ENCODE measurements at places on chromosomes 3 and 15. TPM values are rescaled to one million over a fixed set of nuclear protein-coding genes. Genes with fewer than 3 reads are reported as not detected.

Gene DUOXA2
- total RNA-seq, result not detected

Gene DIS3L
- 40.9 TPM for total RNA-seq

DNA sequence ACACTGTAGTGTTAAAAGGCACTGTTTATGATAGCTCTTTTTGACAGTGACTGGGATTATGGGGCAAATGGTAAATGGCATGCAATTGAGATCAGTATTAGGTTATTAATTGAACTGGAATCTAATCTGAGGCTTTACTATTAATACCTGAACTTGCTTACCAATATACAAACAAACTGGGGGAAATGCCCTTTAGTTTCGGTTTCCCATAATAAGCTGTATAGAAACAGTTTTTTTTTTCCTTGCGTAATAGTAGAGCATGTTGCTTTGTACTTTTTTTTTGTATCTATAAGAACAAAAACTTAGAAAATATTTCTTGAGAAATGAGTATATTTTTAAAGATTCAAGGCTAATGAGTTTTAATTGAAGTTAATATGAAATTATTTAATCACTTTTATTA lies 95.0 kb downstream of the FNDC3B start:
- peaks cover 6% of the 10 kb centered on the region for H3K36me3 ChIP-seq
- no peaks in the 10 kb centered on the region for H3K27me3 ChIP-seq
- H3K4me3 ChIP-seq, result no peak overlapping the region

DNA sequence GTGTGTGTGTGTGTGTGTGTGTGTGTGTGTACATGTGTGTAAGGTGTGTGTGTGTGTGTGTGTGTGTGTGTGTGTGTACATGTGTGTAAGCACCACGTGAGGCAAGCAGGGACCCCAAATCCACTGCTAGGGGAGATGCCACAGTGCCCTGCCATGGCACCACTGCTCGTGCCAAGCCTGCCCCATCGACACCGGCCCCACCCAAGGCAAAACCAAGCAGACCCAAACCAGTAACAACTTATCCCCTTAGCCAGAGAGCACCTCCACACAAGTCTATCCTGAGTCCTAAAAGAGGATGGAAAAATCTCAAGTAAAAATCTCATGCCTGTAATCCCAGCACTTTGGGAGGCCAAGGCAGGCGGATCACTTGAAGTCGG lies 45.1 kb downstream of the BDH1 start:
- peaks cover 6% of the 10 kb centered on the region for H3K4me1 ChIP-seq
- H3K4me3 ChIP-seq, result no peak overlapping the region
- H3K36me3 ChIP-seq, result peaks cover 20% of the 10 kb centered on the region
- H3K27me3 ChIP-seq, result no peaks in the 10 kb centered on the region

DNA sequence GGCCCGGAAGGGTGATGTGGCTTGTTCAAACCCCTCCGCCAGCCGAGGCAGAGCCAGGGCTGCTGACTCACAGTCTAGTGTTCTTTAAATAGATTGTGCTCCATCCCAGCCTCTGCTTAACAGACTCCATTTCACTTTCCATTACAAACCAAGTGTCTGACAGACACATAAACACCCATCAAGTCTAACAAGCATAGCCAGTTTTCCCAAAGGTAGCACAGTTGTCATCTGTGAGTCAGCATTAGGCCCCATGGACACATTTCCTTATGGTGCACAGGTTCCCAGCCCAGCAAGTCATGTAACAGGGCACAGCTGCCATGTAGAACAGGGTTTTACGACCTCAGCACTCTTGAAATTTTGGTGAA lies 109.9 kb upstream of the RAP2B start:
- no peaks in the 10 kb centered on the region for H3K4me1 ChIP-seq
- H3K27me3 ChIP-seq, result no peaks in the 10 kb centered on the region
- H3K36me3 ChIP-seq, result no peaks in the 10 kb centered on the region
- H3K4me3 ChIP-seq, result no peak overlapping the region

DNA sequence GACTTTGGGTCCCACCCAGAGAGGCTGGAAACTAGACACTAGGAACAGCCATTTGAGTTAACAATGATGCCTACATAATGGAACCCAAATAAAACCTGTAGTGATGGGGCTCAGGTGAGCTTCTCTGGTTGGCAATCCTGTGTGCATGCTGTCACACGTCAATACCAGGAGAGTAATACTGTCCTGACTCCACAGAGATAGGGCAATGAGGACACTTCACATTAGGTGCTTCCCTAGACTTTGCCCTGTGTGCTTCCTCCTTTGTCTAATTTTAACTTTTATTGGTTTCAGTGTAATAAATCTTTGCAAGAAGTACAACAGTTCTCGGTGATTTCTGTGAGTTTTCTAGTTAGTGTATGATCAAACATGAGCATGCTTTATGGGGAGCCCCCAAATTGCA lies 281.8 kb upstream of the ARRDC4 start:
- H3K4me1 ChIP-seq, result no peaks in the 10 kb centered on the region
- no peak overlapping the region for H3K27ac ChIP-seq
- no peak overlapping the region for H3K4me3 ChIP-seq
- no peaks in the 10 kb centered on the region for H3K36me3 ChIP-seq

Gene C3orf20
- not detected for total RNA-seq

Gene FOXB1
- not detected for total RNA-seq

DNA sequence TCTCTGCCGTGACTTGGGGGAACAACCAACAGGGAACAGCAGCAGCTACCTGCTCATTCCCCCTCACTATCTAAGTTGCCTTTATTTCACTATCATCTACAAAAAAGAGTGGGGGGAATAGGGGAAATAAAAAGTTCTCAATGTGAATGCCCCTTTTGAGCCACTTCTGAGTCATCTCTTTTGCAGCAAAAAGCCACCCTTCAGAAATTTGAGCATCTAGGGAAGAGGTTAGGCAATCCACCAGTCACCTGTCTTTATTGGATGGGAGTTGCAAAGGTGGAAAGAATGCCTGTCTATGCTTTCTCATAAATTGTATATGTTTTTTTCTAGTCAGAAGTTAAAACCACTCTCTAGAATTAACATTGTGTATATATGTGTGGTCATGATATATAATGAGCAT lies 41.1 kb downstream of the GPD1L start:
- no peaks in the 10 kb centered on the region for H3K27me3 ChIP-seq
- no peak for DNase-seq
- no peak overlapping the region for H3K27ac ChIP-seq
- no peak overlapping the region for H3K4me3 ChIP-seq
- H3K4me1 ChIP-seq, result peaks cover 9% of the 10 kb centered on the region
- peaks cover 51% of the 10 kb centered on the region for H3K36me3 ChIP-seq

DNA sequence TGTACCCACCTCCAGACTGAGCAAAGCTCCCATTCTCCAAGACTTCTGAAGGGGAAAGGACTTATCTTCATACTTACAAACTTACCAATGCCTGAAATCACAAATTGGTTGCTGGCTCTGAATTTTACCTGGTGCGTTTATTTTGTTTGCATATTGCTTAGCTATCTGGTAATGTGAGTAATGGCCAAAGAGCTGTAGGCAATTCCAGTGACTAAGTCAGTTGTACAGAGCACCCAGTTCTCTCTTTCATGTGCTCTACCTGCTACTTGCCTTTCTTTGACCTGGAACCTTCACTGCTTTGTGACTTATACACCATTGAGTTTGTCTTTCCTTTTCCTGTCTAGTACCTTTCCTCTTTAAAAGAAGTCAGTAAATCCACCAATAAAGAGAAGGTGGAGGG lies 755.9 kb upstream of the LMCD1 start:
- H3K27ac ChIP-seq, result no peak overlapping the region
- H3K27me3 ChIP-seq, result no peaks in the 10 kb centered on the region
- no peaks in the 10 kb centered on the region for H3K4me1 ChIP-seq
- H3K36me3 ChIP-seq, result no peaks in the 10 kb centered on the region

Gene CPNE4
- total RNA-seq, result 99.7 TPM

Gene GP9
- not detected for total RNA-seq

Gene ATP13A5
- total RNA-seq, result not detected
